ENCODE measurements at places on chromosomes 2 and 18. TPM values are rescaled to one million over a fixed set of nuclear protein-coding genes. Genes with fewer than 3 reads are reported as not detected.

Gene CRIM1
- total RNA-seq, result 576 TPM

Gene CAVIN2
- total RNA-seq, result 26.8 TPM

Gene EN1
- 0.91 TPM for total RNA-seq

Gene FSIP2
- 0.13 TPM for total RNA-seq

Gene ST8SIA3
- not detected for total RNA-seq

Gene SLC39A10
- 63.1 TPM for total RNA-seq

Gene LONRF2
- total RNA-seq, result 0.52 TPM
